Activated CD4-positive, alpha-beta T cell treated with anti-CD3 and anti-CD28 coated beads, Interleukin-2, amount 10 ng/mL, durations not matched to agents 7 days and 5 days (primary cell): ENCODE measurements at places on chromosomes 7 and 10. TPM values are rescaled to one million over a fixed set of nuclear protein-coding genes. Genes with fewer than 3 reads are reported as not detected.

FXYD4 gene
- total RNA-seq, result not detected

FAM13C gene
- not detected for total RNA-seq

MUC3A gene
- total RNA-seq, result not detected

ZNF777 gene
- 15.1 TPM for total RNA-seq

AGAP6 gene
- total RNA-seq, result 30.0 TPM

WNT16 gene
- not detected for total RNA-seq

PLXNA4 gene
- 21.3 TPM for total RNA-seq

COMTD1 gene
- 44.7 TPM for total RNA-seq

NEUROD6 gene
- not detected for total RNA-seq

EN2 gene
- not detected for total RNA-seq

WEE2 gene
- not detected for total RNA-seq

PAX4 gene
- total RNA-seq, result not detected

CLEC2L gene
- total RNA-seq, result not detected

FOXI2 gene
- not detected for total RNA-seq

RSPH10B2 gene
- 0.22 TPM for total RNA-seq

PRPS1L1 gene
- total RNA-seq, result not detected

FAM25A gene
- total RNA-seq, result not detected

PVRIG gene
- total RNA-seq, result 66.6 TPM

PON3 gene
- total RNA-seq, result not detected

TRPV5 gene
- not detected for total RNA-seq

IGF2BP3 gene
- 0.50 TPM for total RNA-seq

LRRN3 gene
- total RNA-seq, result 262 TPM

BEND7 gene
- not detected for total RNA-seq

ELFN1 gene
- total RNA-seq, result not detected

CAV2 gene
- total RNA-seq, result not detected

RBM28 gene
- total RNA-seq, result 37.3 TPM

USP6NL gene
- total RNA-seq, result 4.0 TPM

DPYSL4 gene
- total RNA-seq, result 1.6 TPM

MMRN2 gene
- not detected for total RNA-seq

GPR158 gene
- total RNA-seq, result not detected

MMP21 gene
- total RNA-seq, result 0.10 TPM

VOPP1 gene
- total RNA-seq, result 74.5 TPM

RAB19 gene
- total RNA-seq, result 6.9 TPM

CPN1 gene
- total RNA-seq, result not detected

PTEN gene
- total RNA-seq, result 93.9 TPM

MGAM2 gene
- not detected for total RNA-seq

TSPAN33 gene
- 3.0 TPM for total RNA-seq
